ENCODE measurements at places on chromosomes 11 and 22. TPM values are rescaled to one million over a fixed set of nuclear protein-coding genes. Genes with fewer than 3 reads are reported as not detected.

GRCh38 chr11:19602891-19603290, 109.7 kb upstream of the NAV2 start:
- H3K4me1 ChIP-seq, result no peaks in the 10 kb centered on the region
- H3K27me3 ChIP-seq, result no peaks in the 10 kb centered on the region
- no peak overlapping the region for H3K27ac ChIP-seq
- no peaks in the 10 kb centered on the region for H3K36me3 ChIP-seq
- DNase-seq, result no peak

DNA sequence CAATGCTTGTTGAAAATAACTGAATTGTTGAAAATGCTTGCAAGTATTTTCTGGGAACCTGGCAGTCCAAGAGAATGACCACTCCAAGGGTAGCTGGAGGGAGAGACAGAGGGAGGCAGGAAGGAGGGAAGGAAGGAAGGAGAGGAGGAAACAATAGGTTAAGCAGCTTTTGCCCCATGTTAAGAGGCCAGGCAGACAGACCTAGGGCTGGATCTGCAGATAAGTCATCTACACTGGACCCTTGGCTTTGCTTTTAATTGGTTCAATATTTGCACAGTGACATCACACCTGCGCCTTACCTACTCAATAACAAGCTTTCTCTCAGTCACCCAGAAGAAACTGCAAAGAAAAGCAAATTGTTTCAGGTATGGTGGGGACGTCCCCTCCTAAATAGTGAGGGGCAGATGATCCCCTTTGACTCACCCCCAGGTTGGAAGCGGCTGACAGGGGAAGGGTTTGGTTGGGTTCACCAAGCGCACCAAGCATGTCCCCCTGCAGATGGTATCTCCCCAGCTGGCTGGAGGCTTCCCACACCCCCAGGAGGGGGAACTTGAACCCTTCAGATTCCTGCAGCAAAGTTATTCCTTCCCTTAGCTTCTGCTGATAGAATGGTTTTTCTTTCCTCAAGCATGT, 24.3 kb downstream of the MYH9 start:
- peaks cover 94% of the 10 kb centered on the region for H3K4me1 ChIP-seq
- H3K27me3 ChIP-seq, result no peaks in the 10 kb centered on the region
- peak overlapping the region; percentile 81 for H3K27ac ChIP-seq
- no peaks in the 10 kb centered on the region for H3K36me3 ChIP-seq
- H3K4me3 ChIP-seq, result no peak overlapping the region

DNA sequence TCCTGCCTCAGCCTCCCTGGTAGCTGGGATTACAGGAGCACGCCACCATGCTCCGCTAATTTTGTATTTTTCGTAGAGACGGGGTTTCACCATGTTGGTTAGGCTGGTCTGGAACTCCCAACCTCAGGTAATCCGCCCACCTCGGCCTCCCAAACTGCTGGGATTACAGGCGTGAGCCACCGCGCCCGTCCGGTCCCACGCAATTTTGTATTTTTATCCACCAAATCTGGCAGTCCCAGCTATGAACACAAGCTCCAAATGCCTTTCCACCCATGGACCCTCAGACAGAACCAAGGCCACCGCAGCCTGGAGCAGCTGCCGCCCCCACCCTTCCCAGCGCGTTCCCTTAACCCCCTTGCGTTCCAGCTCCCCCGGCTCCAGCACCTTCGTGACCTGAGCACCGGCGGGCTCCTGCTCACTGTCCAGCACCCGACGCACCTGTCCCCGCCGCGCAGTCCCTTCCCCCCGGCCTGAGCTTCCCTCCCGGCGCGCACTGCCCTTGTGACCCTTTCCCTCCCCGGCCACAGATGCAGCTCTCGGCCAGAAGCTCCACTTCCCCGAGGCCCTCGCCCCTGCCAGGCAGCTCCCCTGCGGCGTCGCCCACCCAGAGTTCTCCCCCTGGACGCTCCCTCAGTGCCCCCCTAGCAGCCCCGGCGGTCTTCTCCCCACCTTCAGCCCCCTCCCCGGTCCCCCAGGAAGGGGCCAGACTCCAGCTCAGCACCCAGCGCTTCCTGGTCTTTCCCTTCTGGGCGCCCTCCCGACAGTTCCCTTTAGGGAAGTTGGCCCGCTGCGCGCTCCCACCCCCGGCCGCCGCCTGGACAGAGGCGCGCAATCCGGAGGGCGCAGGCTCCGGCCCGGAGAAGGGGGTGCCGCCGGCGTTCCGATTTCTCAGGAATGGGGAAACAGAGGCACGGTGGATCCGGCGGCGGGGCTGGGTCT, 5.6 kb upstream of the ZBED4 start:
- H3K4me1 ChIP-seq, result peaks cover 8% of the 10 kb centered on the region
- DNase-seq, result peak; percentile 27

DNA sequence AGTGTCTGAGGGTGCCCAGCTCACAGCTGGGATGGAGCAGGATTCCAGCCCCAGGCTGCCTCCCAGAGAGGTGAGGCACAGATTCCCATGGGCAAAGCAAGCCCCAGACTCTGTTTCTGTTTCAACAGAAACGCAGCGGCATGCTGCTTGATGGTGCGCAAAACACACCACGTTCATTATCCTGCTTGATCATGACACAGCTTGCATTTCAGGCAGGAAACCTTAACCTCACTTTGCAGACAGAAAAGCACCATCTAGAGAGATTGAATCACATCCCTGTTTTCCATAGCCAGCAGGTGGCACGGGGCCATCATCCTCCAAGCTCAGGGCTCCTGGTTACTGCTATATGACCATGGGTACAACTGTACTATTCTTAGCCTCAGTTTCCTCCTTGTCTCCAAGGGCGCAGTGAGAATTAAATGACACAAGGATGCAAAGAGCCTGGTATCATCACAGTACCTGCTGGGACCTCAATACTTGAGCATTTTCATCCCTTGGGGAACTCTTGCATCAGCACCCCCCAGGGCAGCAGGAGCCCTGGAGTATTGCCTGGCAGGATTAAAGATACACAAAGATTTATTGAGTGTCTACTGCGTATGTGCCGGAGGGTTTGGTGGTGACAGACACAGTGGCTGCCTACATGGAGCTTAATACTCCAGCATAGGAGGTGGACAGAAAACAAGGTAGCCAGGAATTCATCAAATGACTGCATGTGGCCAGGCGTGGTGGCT, 110.0 kb downstream of the TP53I11 start:
- no peak overlapping the region for H3K27ac ChIP-seq
- DNase-seq, result no peak
- H3K27me3 ChIP-seq, result no peaks in the 10 kb centered on the region
- H3K36me3 ChIP-seq, result no peaks in the 10 kb centered on the region

DNA sequence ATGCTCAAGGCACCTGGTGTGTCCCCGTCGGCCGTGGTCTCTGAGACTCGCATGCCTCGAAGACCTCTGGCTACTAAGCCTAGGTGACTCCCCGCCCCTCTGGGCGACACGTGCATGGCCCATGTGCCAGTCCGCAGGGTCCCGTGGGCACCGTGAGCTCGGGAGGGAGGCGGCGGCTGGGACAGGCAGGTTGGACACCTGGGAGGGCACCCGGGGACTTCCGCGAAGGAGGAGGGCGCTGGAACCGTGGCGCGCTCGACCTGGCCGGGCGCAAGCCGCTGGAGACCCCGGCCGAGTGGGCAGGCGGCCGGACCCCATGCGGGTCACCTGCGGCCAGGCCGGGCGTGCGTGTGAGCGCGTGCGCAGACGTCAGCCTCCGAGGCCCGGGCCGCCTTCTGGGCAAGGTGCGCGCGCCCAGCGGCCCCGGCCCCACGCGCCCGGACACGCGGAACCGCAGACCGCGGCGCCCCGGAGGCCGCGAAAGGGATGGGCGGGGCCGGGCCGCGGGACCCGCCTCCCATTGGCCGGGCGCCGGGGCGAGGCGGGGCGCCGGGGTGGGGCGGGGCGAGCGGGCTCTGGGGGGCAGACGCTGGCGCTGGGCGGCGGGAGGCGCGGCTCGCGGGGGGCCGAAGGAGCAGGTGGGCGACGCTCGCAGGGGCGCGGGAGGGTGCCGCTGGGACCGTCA, 579 bp upstream of the RASD2 start:
- H3K27me3 ChIP-seq, result no peaks in the 10 kb centered on the region
- DNase-seq, result peak; percentile 63
- H3K27ac ChIP-seq, result no peak overlapping the region
- no peaks in the 10 kb centered on the region for H3K4me1 ChIP-seq
- peak overlapping the region; percentile 44 for H3K4me3 ChIP-seq

- no peaks in the 10 kb centered on the region for H3K36me3 ChIP-seq
- peaks cover 5% of the 10 kb centered on the region for H3K4me1 ChIP-seq
- peak; percentile 77 for DNase-seq
- H3K4me3 ChIP-seq, result no peak overlapping the region
These were observed 46.7 kb downstream of the IGF2 start for GRCh38 chr11:2092464-2092910.

GRCh38 chr11:27904358-27905055, 203.4 kb downstream of the KIF18A start:
- no peaks in the 10 kb centered on the region for H3K4me1 ChIP-seq
- DNase-seq, result no peak
- no peak overlapping the region for H3K27ac ChIP-seq
- no peaks in the 10 kb centered on the region for H3K36me3 ChIP-seq
- no peaks in the 10 kb centered on the region for H3K27me3 ChIP-seq

DNA sequence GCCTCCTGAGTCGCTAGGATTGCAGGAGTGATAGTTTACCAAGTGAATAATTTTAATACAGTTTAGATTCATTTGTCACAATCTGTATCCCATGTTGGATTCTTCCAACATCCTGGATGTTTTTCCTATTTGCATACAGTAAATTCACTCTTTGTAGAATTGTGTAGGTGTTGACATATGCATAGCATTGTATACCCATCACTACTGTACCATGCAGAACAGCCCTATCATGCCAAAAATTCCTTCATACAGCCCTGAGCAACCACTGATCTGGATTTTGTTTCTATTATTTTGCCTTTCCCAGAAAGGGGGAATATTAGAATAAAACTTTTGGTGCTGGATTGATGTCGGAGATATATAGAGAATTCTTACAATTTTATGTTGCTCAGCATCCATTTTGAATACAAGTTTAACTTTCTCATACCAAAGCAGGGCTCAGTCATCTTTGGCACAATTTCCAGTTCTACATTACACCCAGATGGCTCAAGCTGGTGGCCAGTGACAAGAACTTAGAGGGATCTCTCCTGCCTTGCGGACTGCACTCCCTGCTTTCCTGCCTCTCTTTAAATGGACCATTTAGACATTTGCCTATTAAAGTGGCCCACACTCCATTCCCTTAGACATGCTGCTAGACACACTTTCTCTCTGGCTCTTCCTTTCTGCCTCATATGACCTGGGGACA, 45.4 kb upstream of the CFAP300 start:
- H3K36me3 ChIP-seq, result no peaks in the 10 kb centered on the region
- H3K27ac ChIP-seq, result no peak overlapping the region
- DNase-seq, result no peak
- no peaks in the 10 kb centered on the region for H3K27me3 ChIP-seq

The RFPL3 gene
- total RNA-seq, result not detected

Data from pancreas (tissue), 10 donors.